NCI-H1436 treated with DMSO at 0.1 percent for 48 hours (cell line): ENCODE measurements at places on chromosomes 5 and 9.
A peak's percentile ranks its signal among the peaks of the same experiment; 100 is the strongest.

- no peak for DNase-seq
Observed at GRCh38 chr5:132099076-132099748, 25.6 kb downstream of the CSF2 start.

GRCh38 chr9:27426511-27427271, 97.4 kb upstream of the IFNK start:
- DNase-seq: no peak

DNA sequence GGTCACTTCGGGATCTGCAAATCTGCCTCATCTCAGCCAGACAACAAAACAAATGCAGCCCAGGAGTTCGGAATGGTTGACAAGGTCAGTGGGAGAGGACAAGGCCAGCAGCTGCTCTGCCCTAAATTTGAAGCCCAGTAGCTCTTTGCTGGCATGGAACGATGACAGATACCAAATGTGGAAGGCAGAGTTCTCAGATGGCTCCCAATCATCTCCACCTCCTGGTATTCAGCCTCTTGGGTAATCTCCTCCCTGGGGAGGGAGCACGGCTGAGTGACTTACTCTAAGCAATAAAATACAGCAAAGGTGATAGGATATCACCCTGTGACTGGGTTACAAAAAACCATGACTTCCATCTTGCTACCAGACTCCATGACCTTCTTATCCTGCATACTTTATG, 172.8 kb downstream of the ENTREP1 start:
- DNase-seq: no peak

DNA sequence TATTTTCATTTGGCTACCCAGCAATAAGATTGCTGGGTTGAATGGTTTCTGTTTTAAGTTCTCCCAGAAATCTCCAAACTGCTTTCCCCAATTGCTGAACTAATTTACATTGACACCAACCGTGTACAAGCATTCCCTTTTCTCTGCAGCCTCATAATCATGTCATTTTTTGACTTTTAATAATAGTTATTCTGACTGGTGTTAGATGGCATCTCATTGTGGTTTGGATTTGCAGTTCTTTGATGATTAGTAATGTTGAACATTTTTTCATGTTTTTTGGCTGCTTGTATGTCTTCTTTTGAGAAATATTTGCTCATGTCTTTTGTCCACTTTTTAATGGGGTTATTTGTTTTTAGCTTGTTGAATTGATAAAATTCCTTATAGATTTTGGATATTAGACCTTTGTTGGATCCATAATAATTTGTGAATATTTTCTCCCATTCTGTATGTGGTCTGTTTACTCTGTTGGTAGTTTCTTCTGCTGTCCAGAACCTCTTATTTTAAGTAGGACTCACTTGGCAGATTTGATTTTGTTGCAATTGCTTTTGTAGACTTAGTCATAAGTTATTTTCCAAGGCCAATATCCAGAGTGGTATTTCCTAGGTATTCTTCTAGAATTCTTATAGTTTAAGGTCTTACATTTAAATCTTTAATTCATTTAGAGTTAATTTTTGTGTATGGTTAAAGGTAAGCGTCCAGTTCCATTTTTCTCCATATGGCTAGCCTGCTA, 793.7 kb downstream of the BRINP1 start:
- DNase-seq: no peak

DNA sequence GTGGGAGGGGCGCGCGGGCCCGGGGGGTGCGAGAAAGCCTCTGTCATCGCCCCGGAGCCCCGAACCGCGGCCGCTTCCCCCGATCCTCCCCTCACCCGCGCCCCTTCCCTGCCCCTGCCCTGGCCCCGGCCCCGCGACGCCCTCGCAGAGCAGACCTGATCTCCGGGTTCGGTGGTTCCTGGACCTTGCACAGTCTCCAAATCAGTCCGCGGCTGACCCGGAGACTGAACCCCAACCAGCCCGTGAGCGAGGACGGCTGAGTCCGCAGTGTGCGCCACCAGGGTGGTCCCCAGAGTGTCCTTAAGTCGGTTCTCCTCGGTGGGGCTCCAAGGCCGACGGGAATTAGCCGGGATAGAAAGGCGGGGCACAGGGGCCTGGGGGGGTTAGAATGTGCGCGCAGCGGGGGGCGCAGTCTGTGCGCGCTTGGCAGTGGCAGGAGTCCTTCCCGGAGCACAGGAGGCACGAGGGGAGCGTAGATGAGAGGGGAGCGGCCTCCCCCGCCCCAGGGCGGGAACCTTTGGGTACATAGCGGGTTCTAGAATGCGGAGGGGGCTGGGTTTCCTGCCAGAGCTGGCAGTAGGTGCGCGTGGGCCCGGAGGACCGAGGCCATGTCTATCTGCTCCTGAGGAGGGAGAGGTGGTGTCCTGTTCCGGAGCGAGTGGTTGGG, 779 bp downstream of the PKN3 start:
- DNase-seq: no peak

DNA sequence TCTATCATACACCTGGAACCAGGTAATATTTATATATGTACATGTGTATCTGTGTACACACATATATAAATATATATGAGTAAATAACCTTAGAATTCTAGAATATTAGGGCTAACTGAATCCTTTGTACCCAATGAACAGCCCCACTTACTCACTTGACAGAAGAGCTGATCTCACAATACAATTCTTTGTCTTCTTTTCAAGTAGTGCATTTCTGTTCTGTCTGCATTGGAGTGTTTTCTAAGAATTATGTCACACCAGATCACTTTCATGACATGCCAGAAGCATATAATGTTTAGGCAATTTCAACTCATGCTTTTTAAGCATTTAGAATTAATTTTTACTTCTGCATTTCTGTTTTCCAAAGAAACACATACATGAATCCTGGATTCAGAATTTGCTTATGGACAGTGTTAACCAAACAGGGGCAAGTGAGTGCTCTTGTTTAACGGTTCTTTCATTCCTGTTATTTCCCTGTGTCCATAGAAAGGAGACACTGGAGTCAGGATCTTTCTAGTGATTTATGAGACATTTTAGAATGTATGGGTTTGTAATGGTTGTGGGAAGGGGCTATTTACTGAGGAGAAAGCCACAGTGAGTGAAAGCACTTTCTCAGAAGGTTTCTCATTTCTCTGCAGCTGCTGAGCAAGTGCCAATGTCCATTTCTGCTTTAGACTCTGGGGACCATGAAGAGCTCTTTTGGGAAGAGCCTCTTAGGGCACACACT, 123.2 kb downstream of the RMI1 start:
- DNase-seq: no peak

- no peak for DNase-seq
Observed at GRCh38 chr5:33834334-33834733, 57.5 kb downstream of the ADAMTS12 start.

DNA sequence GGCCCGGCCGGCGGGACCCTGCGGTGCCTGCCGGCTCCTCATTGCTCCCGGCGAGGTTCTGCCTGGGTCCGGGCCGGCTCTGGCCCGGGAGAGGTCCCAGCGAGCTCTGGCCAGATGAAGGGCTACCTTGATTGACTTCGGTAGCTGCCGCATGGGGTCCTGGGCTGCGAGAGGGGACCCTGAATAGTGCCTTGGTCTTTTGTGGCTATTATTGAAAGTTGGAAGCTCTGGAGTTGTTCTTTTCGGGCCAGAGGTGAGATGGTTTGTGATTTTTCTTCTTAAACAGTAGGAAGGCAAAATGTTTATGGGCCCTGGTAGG, 635 bp downstream of the NAA35 start:
- DNase-seq: no peak

- no peak for DNase-seq
Observed at GRCh38 chr9:124032247-124032646, 20.7 kb downstream of the LHX2 start.

- no peak for DNase-seq
Observed at GRCh38 chr5:169763376-169764017, 126.4 kb downstream of the DOCK2 start.

GRCh38 chr9:16653491-16654399, 216.7 kb downstream of the BNC2 start:
- DNase-seq: peak; percentile 6

DNA sequence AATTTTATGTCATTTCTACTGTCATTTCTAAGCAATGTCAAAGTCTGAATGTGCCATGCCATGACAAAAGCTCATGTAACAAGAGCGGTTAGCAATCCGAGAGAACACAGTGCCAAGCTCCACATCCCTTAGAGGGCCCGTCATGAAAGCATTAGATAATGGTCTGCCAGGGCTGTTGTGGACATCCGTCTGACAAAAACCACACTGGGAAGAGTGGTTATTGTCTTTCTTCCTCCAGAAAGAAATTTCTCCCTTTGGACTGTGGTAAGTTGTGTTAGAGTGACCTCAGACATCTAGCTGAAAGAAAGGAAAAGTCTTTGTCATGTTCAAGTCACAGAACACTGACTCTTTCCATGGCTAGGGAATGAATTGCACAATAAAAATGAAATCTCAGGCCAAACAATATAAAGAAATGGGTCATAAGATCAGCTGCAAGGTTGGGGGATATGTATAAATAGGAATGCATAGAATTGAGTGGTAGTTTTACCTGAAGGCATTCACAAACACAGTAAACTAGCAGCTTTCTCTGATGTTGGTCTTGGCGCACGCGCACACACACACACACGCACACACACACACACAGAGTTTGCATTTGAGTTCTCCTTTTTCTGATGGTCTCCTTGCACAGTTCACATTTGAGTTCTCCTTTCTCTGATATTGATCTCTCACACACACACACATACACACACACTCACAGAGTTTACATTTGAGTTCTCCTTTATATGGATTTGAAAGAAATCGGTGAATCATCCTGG, 5.3 kb downstream of the SLC1A3 start:
- DNase-seq: no peak

DNA sequence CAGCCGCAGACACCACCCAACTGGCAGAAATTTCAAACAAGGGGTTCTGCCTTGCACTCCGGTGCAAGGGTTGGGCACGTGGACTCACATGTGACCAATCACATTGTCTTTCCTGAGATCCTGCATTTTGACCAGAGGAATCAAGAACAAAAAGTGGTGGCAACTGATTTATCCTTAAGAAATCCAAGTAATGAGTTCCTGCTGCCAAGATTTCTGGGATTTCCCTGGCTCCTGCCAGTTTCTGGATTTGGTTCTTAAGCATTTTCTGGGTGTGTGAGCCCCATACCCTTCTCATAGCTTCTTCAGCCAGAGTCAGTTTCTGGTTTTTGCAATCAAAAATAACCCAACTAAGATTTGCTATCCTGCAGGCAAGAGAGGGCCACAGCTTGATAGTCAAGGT, 17.4 kb upstream of the KCNIP1 start:
- DNase-seq: no peak

- no peak for DNase-seq
Observed at GRCh38 chr5:21419383-21419782, 1431.4 kb upstream of the CDH18 start.
